ENCODE measurements at places on chromosomes 7 and 10.

DNA sequence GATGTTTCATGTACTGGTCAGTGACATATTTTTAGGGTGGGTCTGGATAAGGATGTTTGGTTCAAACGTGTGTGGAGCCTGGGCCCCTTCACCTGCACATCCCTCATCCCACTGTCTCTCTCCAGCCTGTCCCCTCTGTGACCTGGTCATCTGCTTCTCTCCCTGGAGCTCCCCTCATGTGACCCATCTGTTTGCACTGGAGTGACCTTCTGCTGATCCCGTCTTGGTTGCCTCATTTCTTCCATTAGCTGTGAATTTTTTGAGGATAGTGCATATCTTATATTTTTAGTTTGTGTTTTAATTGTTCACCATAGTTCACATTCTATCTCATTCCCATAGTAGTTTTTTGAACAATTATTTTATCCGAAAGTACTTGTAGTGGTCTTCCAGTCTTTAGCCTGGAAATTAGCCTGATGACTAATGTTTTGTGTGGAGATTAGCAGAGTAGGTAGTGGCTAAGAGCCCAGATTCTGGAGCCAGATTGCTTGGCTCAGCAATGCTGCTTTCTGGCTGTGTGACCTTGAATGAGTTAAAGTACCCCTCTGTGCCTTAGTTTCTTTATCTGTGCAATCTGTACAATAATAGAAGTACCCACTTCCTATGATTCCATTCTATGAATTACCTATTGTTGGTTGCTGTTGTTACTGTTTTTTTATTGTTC, 224.5 kb downstream of the LRMDA start:
- no peak for DNase-seq

DNA sequence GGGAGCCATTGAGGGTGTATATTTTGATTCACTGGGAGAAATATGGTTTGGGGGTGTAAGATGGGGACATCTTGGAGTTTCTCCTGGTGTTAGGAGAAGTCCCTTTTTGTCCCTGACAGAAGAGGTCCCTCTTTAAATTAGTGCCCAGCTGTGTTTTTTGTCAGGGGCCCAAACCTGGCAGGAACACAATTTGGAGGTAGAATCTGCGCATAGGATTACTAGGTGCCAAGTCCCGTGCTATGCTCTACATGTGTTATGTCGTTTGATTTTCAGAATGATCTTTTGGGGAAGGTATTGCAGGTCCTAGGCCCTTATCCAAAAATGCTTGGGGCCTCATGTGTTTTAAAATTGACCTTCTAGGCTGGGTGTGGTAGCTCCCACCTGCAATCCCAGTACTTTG, 36.8 kb upstream of the HABP2 start:
- no peak for DNase-seq

- peak; percentile 16 for DNase-seq
Measured at GRCh38 chr10:74460812-74461211, 309.8 kb downstream of the ADK start.

DNA sequence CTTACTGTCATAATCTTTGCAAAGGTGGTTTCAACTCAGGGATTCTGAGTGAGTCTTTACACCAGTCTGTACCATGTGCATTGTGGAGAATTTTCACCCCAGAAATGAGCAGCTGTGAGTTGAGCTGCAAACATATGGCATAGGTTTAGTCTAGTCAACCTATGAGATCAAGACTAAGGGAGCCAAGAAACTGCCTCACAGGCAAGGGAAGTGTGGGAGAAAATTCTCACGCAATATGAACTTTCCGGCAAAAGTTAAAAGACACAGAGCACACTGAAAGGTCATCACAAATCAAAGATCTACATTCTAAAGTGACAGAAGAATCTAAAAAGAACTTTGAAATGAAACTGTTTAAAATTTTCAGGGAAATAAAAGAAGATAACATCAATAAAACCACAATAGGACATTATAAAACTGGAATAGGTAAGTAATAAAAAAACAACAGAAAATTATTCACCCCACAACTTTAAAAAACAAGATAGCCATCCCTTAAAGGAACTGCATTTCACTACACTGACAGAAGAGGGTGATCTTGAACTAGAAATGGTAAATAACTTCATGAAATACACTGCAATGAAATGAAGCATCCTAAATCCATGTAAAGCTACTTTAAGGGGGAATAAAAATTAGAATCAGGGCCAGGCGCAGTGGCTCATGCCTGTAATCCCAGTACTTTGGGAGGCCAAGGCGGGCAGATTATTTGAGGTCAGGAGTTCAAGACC, 63.5 kb downstream of the LGI1 start:
- DNase-seq, result peak; percentile 55

GRCh38 chr10:30804478-30805055, 175.0 kb upstream of the LYZL2 start:
- DNase-seq, result no peak

GRCh38 chr7:135855846-135856245, 107.2 kb upstream of the FAM180A start:
- peak; percentile 21 for DNase-seq

DNA sequence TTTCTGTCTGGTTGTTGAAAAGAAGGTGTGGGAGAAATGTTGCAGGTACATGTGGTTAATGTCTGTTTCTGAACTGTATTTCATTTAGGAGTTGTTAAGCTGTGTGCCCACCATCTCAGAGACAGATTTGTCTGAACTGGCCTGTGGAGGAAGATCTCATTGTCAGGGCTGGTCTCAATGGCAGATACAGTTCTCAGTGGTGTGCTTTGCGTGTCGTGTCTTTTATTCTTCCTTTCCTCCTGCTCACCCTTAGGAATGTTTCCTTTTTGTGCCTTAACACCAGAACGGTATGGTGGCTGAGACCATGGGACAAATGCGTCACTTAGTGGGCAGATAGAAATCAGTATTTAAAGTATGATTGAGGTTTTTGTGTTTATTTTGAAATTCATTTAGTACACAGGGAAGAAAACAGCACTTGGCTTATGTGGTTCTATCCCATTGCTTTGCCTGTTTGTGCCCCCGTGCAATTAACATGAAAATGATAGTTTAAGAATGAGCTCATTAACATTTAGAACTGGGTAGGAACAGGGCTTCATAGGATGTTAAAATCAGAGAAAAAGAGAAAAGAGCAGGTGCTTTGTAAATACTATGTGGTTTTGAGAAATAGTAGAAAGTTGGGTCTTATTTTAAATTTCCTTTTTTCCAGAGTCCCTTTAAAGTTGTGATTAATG, 112.6 kb downstream of the AUTS2 start:
- DNase-seq, result no peak

DNA sequence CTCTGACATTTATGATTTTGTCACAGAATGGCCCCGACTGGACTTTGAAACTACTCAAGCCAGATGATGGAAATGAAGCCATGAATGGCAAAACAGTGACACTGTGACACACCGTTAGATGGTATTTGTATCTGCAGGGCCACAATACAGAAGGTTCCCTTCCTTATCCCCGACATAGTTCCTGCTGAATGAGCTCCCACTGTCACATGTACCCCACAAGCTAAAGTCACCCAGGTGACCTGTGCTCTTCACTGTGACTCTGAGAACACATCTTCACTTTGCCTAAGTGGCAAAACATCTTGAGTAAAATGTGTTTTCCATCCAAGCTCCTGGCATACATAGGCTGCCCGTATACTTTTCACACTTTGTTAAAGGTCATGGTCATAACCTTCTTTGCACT, 89.5 kb downstream of the LSM5 start:
- DNase-seq, result no peak

DNA sequence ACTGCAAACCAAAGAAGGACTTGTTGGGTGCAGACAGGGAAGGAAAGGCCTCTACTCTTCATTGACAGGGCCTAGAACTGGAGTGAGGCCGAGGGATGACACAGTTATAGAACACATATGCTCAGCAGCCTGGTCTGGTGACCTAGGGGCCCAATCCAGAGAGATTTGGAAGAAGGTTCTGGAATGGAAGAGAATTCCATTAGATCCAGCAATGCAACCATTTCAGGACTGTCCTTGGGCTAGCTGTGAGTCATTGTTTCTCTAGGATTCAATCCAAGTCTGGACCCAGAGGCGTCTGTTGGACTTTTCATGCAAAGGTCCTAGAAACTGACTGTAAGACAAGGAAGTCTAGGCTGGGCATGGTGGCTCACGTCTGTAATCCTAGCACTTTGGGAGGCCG, 59.2 kb downstream of the WIPF3 start:
- DNase-seq, result peak; percentile 86

DNA sequence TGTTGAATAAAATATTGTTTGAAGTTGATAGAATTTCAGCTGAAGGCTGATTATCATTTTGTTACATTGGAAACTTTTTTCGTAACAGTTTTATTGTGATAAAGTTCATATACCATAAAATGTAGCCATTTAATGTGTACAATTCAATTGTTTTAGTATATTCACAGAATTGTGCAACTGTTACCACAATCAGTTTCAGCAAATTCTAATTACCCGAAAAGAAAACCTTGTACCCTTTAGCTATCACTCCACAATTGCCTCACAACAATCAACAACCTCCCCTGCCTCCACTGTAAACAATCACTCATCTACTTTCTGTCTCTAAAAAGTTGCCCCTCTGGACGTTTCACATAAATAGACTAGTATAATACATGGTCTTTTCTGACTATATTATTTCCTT, 179.7 kb upstream of the BET1 start:
- DNase-seq, result no peak

DNA sequence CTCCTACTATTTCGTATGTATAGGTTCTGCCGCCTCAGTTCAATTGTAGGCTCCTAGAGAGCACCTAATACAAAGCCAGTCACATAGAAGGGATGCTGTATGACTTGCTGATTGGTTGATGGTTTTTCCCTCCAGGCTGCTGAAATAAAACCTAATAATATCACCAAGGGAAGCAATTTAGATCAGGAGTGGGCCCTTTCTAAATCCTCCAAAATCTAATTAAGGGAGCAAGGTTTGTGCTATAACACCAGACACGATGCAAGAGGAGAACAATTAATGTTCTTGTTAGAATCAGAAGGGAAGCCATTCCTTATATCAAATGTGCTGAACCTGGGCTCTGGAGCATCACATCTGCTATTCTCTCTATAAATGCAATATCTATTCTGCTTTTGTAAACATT, 42.0 kb upstream of the SLC13A1 start:
- DNase-seq, result no peak

GRCh38 chr10:14010101-14010558, 320.6 kb downstream of the FRMD4A start:
- DNase-seq, result peak; percentile 74

- no peak for DNase-seq
Measured at GRCh38 chr10:49008505-49009198, 69.0 kb upstream of the LRRC18 start.

GRCh38 chr10:120940299-120940900, 89.2 kb downstream of the WDR11 start:
- DNase-seq, result no peak

DNA sequence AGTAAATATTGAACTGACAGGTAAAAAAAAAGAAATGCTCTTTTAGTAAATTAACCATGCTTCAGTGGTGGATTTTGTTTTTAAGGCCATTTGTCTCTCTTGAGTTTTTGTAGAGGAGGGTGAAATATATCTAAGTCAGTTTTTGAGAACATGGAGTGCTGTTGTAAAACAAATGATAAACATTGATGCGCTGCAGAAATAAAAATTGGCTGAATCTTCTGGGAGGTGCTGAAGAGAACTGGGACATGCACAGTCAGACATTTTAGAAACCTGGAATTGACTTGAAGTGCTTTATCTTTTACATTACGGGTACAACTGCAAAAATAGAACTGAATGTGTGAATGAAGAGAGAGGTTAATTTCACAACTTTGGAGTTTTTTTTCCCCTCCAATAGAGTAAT, 203.0 kb upstream of the HDAC9 start:
- no peak for DNase-seq

- DNase-seq, result peak; percentile 73
Measured at GRCh38 chr7:27873981-27874957, 134.3 kb downstream of the TAX1BP1 start.

GRCh38 chr7:30382607-30383006, 96.0 kb downstream of the NOD1 start:
- DNase-seq, result no peak

GRCh38 chr7:95471071-95471470, 14.7 kb upstream of the ASB4 start:
- no peak for DNase-seq

GRCh38 chr10:85362401-85362800, 1004.2 kb downstream of the GRID1 start:
- DNase-seq, result no peak

DNA sequence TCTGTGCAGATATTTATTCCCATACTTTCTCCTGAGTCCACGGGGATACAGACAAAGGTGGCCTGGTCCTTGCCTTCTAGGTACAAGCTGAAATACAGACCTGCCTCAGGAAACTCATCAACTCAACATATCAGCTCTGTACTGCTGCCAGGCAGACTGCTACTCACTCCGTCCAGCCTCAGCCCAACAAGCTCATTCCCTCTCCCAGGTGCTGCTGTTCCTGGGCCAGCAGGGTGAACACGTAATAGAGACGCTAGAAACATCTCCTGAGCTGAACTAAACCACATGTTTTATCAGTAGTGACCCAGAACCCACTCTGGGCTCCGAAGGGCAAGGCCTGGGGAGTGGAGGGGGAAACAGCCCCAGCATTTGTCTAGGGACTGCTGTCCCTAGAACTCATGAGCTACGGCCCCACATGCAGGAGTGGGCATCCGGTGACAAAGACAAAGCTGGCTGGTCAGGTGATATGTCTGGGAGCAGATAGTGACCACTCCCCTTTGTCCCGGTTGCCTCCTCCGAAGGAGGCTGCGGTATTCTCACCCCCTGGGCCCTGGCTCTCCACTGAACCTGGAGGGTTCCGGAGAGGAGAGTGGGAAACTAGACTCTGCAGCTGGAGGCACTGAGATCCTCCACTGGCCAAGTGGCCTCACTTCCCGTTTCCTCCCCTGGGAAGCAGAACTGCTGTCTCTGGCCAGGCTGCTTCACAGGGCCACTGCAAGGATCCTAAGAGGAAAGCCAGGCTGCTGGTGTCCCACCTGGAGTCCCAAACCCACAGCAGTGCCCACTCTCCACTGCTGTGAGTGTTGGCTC, 116.1 kb downstream of the FAM53B start:
- no peak for DNase-seq

GRCh38 chr10:131846240-131847101, 54.3 kb upstream of the PPP2R2D start:
- DNase-seq, result no peak

DNA sequence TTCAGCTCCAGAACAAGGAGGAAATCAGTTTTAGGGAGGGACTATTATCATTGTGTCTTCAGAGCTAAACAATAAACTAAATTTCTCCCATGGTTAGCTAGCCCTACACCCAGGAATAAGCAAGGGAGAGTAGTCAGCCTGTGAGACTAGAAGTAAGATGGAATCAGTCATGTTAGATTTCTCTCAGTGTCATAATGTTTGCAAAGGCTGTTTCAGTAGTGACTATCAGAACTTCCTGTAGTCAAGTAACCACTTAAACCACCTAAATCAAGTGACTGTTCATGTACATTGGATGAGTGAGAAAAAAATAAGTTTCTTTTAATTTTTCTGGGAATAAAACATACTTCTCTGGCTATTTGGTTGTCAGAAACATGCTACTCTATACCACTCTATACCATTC, 121.6 kb downstream of the KCND2 start:
- DNase-seq, result no peak

All from EL (cell line).